Thoracic aorta (tissue), 2 donors: ENCODE measurements at places on chromosomes 5 and 9. TPM values are rescaled to one million over a fixed set of nuclear protein-coding genes. Genes with fewer than 3 reads are reported as not detected.

GRCh38 chr5:145991044-145991575, 54.7 kb downstream of the SH3RF2 start:
- DNase-seq, result no peak
- H3K27me3 ChIP-seq, result no peaks in the 10 kb centered on the region
- H3K4me3 ChIP-seq, result no peak overlapping the region

GRCh38 chr9:110187126-110187525, 20.8 kb downstream of the C9orf152 start:
- no peak for DNase-seq
- peaks cover under 1% of the 10 kb centered on the region for H3K4me1 ChIP-seq
- H3K27ac ChIP-seq, result no peak overlapping the region
- no peak overlapping the region for H3K4me3 ChIP-seq
- no peaks in the 10 kb centered on the region for H3K36me3 ChIP-seq

DNA sequence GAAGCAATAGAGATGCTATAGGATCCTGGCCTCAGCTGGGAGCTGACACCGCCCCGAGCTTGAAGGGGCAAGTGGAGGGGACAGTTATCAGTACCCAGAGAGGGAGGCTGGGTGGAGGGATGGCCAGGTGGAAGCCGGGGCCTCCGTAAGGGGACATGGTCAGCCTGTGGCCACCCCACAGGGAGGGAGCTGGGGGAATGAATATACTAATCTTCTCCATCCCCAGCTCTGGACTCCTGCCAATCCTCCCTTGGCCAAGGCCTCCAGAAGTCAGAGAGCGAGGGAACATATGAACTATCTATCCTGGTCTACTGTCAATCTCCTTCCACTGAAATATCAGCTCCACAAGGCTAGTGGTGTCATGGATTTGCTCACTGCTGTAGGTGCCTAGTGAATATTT, 109.3 kb downstream of the BOD1 start:
- H3K27me3 ChIP-seq, result no peaks in the 10 kb centered on the region
- H3K36me3 ChIP-seq, result no peaks in the 10 kb centered on the region
- no peak overlapping the region for H3K27ac ChIP-seq
- no peak for DNase-seq

GRCh38 chr5:17604951-17605350, 968 bp downstream of the TAF11L11 start:
- H3K4me3 ChIP-seq, result no peak overlapping the region
- H3K36me3 ChIP-seq, result no peaks in the 10 kb centered on the region
- no peaks in the 10 kb centered on the region for H3K4me1 ChIP-seq
- DNase-seq, result no peak
- no peak overlapping the region for H3K27ac ChIP-seq

DNA sequence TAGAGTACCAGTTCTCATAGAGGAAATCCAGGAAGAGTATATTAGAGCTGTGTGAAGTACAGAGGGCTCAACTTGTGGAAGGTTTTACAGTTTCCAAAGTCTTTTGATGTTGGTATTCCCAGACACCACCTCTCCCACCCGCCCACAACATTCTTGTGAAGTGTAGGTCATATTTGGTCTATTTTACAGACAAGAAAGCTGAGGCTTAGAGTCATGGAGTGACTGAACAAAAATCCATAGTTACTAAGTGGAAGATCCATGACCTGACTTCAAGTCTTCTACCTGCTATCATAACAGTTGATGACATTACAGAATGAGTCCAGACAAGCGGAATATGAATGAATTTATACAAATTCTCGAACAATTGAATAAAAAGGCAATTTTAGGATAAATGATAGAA, 187.1 kb upstream of the RPS23 start:
- no peaks in the 10 kb centered on the region for H3K36me3 ChIP-seq
- no peak for DNase-seq
- H3K27ac ChIP-seq, result no peak overlapping the region
- H3K27me3 ChIP-seq, result no peaks in the 10 kb centered on the region
- no peak overlapping the region for H3K4me3 ChIP-seq
- peaks cover 9% of the 10 kb centered on the region for H3K4me1 ChIP-seq

DNA sequence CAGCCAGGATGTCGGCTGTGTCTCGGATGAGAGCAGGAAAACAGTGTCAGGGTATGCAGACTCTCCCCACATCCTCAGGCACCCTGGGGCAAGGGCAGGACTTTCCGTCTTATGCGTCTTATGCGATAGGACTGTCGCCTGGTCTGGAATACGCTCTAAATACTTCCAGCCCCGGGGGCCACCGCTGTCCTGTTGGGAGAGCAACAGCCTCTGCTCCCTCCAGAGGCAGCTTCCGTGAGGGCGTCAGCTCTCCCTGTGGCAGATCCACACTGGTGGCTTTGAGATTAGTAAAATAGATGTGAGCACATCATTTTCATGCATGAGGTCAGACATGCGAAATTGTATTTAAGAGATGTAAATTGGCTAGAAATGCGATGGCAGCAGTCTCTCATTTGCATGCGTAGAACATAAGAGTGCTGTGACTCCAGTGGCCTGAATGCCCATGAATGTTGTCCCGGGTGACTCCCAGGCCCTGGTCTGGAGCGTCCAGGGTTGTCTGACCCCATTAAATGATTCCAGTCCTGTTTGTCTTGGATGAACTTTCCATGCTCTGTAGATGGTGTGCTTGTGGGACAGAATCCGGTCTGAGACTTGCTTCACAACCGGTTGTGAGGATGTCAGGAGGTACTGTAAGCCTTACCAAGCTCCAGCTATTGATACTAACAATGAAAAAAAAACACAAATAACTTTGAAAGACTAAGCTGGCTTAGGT, 228.2 kb downstream of the SYK start:
- H3K27me3 ChIP-seq, result no peaks in the 10 kb centered on the region
- DNase-seq, result no peak
- no peak overlapping the region for H3K4me3 ChIP-seq
- H3K27ac ChIP-seq, result no peak overlapping the region
- H3K36me3 ChIP-seq, result no peaks in the 10 kb centered on the region
- no peaks in the 10 kb centered on the region for H3K4me1 ChIP-seq

DNA sequence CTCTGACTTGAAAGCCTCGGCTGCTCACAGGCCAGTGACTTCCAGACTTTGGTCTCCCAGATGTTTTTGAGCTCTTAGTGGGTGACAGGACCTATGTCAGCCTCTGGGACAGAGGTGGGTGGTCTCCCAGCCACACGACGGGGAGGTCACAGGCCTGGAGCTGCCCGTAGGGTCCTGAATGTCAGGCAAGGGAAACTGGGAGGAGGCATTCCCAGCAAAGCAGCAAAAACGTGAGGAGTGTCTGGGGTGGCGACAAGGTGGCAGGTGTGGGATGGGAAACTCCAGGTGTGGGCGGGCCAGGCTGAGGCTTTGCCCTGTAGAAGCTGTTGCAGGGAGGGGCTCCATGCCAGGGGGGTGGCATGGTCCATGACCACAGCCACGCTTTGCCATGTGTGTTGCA, 110.5 kb downstream of the CACNA1B start:
- no peak for DNase-seq
- no peaks in the 10 kb centered on the region for H3K36me3 ChIP-seq
- H3K27me3 ChIP-seq, result no peaks in the 10 kb centered on the region

DNA sequence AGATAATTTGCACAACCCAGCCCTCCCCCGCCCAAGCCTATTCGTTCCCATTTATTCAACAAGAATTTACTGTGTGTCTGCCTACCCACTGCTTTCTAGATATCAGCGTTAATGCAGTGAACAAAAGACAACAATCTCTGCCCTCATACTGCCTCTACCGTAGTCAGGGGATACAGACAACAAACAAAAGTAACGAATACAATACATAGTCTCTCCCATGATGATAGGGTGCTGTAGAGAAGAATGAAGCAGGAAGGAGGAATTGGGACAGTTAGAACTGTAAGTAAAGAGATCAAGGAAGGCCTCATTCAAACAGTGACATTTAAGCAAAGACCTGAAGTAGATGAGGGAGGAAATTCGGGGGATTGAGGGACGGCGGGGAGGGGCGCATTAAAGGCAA, 1.7 kb downstream of the GFM2 start:
- H3K27ac ChIP-seq, result no peak overlapping the region
- H3K4me3 ChIP-seq, result no peak overlapping the region
- H3K27me3 ChIP-seq, result no peaks in the 10 kb centered on the region
- peaks cover 26% of the 10 kb centered on the region for H3K4me1 ChIP-seq
- peaks cover 10% of the 10 kb centered on the region for H3K36me3 ChIP-seq

GRCh38 chr5:67494186-67494855, 297.7 kb upstream of the CD180 start:
- no peak overlapping the region for H3K27ac ChIP-seq
- no peak overlapping the region for H3K4me3 ChIP-seq
- H3K27me3 ChIP-seq, result no peaks in the 10 kb centered on the region
- no peaks in the 10 kb centered on the region for H3K4me1 ChIP-seq
- H3K36me3 ChIP-seq, result no peaks in the 10 kb centered on the region
- DNase-seq, result no peak

GRCh38 chr5:180072556-180072955, 997 bp upstream of the RNF130 start:
- H3K27me3 ChIP-seq, result no peaks in the 10 kb centered on the region
- H3K36me3 ChIP-seq, result no peaks in the 10 kb centered on the region
- peak overlapping the region; percentile 93 for H3K27ac ChIP-seq
- H3K4me3 ChIP-seq, result peak overlapping the region; percentile 98

- H3K27me3 ChIP-seq, result no peaks in the 10 kb centered on the region
- no peaks in the 10 kb centered on the region for H3K36me3 ChIP-seq
- no peak for DNase-seq
- H3K4me3 ChIP-seq, result no peak overlapping the region
- peaks cover 16% of the 10 kb centered on the region for H3K4me1 ChIP-seq
Measured at GRCh38 chr5:9431496-9432258, 114.2 kb downstream of the SEMA5A start.

- DNase-seq, result no peak
- no peak overlapping the region for H3K4me3 ChIP-seq
- H3K36me3 ChIP-seq, result no peaks in the 10 kb centered on the region
- peak overlapping the region; percentile 75 for H3K27ac ChIP-seq
- H3K27me3 ChIP-seq, result no peaks in the 10 kb centered on the region
Measured at GRCh38 chr9:91208837-91209236, 152.9 kb downstream of the AUH start.

- no peaks in the 10 kb centered on the region for H3K36me3 ChIP-seq
- no peak overlapping the region for H3K4me3 ChIP-seq
- DNase-seq, result no peak
Measured at GRCh38 chr5:116577064-116577788, 2.6 kb upstream of the SEMA6A start.

DNA sequence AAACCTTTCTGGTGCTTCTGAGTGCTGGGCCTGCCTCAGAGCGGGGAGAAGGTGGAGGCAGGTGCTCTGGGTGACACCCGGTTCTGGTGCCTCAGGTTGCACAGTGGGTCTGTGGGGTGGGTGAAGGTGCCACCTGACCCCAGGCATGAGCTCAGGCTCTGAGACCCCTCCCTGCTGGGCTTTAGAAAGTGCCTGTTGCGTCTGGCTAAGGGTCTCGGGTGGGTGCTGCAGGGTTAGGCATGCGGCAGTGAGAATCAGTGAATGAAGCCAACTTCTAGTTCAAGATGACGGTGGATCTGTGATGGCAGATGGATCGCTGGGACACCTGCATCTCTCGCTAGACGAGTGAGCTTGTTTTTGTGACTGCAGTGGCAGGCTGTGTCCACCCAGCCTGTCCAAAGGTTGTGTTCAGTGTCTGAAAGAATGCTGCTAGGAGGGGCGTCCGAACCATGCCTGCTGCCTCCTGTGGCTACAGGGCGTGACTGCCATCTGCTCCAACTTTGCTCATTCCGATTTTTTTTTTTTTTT, 5.0 kb downstream of the SQSTM1 start:
- no peaks in the 10 kb centered on the region for H3K27me3 ChIP-seq
- H3K4me1 ChIP-seq, result peaks cover 64% of the 10 kb centered on the region
- no peak overlapping the region for H3K4me3 ChIP-seq
- no peak for DNase-seq

GRCh38 chr5:168482361-168482760, 3.9 kb upstream of the RARS1 start:
- no peak overlapping the region for H3K27ac ChIP-seq
- no peak for DNase-seq
- H3K27me3 ChIP-seq, result no peaks in the 10 kb centered on the region
- H3K4me1 ChIP-seq, result peaks cover 3% of the 10 kb centered on the region
- no peaks in the 10 kb centered on the region for H3K36me3 ChIP-seq
- no peak overlapping the region for H3K4me3 ChIP-seq

DNA sequence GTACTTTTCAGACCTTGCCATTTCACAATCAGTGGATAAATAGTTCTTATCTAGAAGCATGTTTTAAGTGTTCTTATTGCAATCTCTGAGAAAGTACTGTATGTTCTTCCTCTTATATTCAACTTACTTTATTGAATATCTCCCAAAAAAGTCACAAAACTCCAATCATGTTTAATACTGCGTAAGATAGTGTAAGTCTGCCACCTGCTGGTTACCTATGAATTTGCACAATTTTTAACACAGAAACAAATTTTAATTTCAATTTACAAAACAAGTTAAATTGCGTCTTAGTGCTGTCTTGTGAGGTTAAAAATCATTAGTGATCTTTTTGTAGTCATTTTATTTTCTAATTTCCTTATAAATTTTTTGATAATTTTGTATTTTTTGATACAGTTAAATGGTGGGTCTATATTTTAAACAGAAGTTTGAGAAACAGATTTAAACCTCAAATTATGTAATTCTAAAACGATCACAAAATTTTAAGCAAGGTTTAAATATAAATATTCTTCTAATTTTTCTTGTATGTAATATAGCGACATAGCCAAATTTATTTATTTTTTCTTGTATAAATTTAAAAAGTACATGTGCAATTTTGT, 115.8 kb downstream of the EMB start:
- no peak overlapping the region for H3K27ac ChIP-seq
- no peaks in the 10 kb centered on the region for H3K36me3 ChIP-seq
- no peaks in the 10 kb centered on the region for H3K4me1 ChIP-seq

GRCh38 chr9:103942651-103943050, 151.5 kb upstream of the SMC2 start:
- no peaks in the 10 kb centered on the region for H3K27me3 ChIP-seq
- H3K36me3 ChIP-seq, result no peaks in the 10 kb centered on the region
- H3K27ac ChIP-seq, result no peak overlapping the region
- H3K4me3 ChIP-seq, result no peak overlapping the region

DNA sequence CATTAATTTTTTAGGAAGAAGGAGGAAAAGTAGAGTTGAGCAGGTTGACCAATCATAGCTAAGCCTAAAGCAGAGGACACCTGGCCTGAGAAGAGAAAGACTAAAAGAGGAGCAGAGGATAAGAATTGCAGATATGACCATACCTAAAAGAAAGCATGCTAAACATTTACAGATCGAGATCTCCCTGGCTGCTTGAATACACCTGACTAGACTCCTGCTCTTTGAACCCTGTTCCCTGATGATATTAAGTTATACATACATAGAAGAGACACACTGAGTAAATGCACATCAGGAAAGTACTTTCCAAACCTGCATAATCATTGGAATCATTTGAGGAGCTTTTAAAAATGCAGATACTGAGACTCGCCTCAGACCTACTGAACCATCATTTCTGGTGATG, 232.3 kb upstream of the ELL2 start:
- DNase-seq, result no peak
- H3K27ac ChIP-seq, result no peak overlapping the region
- H3K27me3 ChIP-seq, result no peaks in the 10 kb centered on the region
- no peaks in the 10 kb centered on the region for H3K36me3 ChIP-seq

MEGF10 gene
- total RNA-seq, result under 0.01 TPM

HRH2 gene
- total RNA-seq, result 8.8 TPM

OR1Q1 gene
- total RNA-seq, result not detected

ARID3C gene
- not detected for total RNA-seq

PCDHGB2 gene
- total RNA-seq, result 9.7 TPM

AQP3 gene
- total RNA-seq, result 6.9 TPM

AGXT2 gene
- not detected for total RNA-seq

SHOC1 gene
- not detected for total RNA-seq
